Tongue (tissue), 3 donors: ENCODE measurements at places on chromosomes 12 and 14.

DNA sequence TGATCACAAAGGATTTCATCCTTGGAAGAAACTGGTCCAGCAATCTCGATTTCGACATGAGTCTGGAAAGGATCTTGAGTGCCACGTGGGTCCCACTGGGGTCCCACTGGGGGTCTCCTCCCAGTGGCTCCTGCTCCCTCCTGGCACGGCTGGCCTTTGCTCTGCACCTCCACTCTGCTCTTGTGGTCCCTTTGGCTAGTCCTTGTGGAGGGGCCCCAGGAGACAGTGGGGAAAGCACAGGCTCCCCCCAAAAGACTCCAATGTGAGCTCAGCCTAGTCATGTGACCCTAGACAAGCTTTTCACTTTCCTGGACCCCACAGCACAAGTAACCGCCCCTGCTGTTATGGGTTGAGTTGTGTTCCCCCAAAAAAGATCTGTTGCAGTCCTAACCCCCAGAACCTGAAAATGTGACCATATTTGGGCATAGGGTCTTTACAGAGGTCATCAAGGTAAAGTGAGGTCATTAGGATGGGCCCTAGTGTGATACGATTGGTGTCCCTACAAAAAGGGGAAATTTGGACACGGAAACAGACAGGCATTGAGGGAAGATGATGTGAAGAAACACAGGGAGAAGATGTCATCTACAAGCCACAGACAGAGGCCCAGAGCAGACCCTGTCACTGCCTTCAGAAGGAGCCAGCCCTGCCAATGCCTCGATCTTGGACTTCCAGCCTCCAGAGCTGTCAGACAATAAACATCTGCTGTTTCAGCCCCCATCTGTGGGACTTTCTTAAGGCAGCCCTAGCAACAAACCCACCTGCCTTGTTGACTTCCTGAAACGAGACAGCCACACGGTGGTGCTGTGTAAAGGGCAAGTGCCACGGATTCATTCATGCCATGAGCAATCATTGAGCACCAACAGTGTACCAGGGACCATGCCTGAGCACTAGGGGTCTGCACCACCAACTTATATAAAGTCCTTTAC, 23.8 kb upstream of the PPP2R5C start:
- no peak for DNase-seq

GRCh38 chr14:42174357-42174756, 567.7 kb downstream of the LRFN5 start:
- peak; percentile 41 for DNase-seq

GRCh38 chr12:96136161-96136560, 58.0 kb upstream of the ELK3 start:
- peak; percentile 43 for DNase-seq

- no peak for DNase-seq
These were observed 71.7 kb upstream of the KICS2 start for GRCh38 chr12:64293654-64294364.

DNA sequence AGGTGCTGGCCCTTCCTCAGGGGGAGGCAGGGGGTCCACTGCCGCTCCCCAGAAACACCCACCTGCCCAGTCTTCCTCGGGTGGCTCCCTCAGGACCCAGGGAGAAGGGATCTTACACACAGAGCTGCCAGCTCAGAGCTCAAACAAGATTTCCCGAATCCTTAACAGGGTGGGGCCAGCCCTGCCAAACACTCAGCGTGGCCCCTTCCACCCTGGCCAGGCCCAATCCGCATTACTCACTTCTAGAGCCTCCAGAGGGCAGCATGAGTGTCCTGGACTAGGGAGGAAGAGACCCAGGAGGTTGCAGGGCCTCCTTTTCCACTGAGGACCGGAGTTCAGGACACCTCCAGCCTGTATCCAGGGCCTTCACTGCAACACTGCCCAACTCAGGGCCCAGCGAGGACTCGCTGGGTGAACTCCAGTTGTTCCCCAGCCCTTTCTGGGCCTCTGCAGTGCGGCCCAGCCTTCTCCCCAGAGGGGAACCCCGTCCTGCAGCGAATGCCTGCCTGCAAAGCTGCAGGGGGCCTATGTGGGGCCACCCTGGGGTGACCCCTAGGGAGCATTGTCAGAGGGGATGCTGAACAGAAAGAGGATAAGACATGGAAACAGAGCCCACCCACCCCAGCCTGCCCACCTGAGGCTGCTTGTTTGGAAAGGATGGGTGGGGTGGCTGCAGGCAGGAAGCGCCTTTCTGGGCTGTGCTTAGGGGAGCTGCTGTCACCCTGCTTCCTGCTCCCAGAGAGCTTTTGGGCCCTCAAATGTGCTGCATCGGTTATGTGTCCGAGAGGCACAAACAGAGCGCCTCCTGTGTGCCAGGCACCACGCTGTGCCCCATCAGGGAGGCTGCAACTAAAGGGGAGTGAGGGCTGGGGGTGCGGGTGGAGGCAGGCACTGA, 43.8 kb downstream of the CCNK start:
- DNase-seq: peak; percentile 29

- DNase-seq: no peak
These were observed 579.0 kb downstream of the LRFN5 start for GRCh38 chr14:42185718-42186117.

- no peak for DNase-seq
These were observed 17.8 kb downstream of the PITPNM2 start for GRCh38 chr12:123132951-123133619.

- DNase-seq: no peak
These were observed 48.3 kb downstream of the DNAI7 start for GRCh38 chr12:25146686-25147085.

GRCh38 chr12:132385923-132386751, 56.7 kb upstream of the GALNT9 start:
- DNase-seq: no peak

- no peak for DNase-seq
These were observed 50.8 kb downstream of the DGLUCY start for GRCh38 chr14:91164676-91165075.
